ENCODE measurements at places on chromosomes 13 and 19.
A peak's percentile ranks its signal among the peaks of the same experiment; 100 is the strongest.

DNA sequence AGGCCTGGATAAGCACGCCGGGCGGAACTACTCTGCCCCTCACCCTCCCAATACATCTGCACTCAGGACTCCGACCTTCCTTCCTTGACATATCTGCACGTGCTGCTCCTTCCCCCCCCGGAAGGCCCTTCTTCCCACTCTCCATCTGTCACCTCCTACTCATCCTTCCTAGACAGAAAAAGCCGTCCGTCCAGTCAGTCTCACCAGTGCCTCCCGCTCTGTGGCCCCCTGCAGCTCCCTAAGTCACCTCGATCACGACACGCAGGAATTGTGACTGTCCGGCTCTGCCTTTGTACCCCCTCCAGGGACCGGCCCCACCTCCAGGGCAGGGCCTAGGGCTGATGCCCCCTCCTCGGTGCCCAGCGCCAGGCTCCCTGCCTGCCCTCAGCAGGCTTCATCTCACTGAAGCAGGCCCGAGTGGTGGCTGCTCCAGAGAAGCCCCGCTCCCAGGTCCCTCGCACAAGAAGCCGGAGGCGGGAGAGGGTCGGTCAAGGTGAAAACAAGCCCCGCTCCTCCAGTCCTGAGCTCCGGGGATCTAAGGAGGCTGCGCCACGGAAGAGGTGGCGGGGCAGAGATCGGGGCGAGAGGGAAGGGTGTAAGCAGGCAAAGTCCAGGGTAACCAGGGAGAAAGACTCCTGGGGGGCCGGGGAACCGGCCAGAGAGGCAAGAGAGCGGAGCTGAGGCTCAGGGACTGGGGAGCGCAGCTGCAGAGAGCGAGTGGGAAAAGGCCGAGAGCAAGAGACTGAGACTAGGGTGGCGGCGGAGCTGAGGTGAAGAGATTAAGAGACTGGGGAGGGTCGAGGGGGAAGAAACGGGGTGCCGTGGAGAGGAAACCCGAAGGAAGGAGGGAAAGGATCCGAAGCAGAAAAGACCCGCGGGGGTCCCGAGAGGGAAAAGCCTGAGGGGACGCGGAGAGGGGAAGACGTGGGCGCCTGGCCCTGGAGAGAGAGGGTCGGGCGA lies 1.1 kb downstream of the PPP6R1 start:
- peak; percentile 30 for DNase-seq

DNA sequence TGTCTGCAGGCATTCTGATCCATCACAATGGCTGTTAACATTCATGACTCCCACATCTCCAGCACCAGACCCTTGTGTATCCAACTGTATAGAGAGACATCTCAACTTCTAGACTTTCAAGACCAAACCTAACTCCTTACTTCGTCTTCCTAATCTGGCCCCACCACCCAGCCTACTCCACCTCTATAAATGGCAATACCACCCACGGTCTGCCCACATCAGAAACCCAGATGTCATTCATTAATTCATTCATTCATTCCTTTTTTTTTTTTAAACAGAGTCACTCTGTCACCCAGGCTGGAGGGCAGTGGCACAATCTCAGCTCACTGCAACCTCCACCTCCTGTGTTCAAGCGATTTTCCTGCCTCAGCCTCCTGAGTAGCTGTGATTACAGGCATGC lies 10.4 kb downstream of the GPR42 start:
- no peak for DNase-seq

GRCh38 chr13:109713681-109714080 lies 72.7 kb downstream of the IRS2 start:
- no peak for DNase-seq

GRCh38 chr13:24276306-24276705 lies 33.1 kb upstream of the C1QTNF9 start:
- no peak for DNase-seq

GRCh38 chr19:2554856-2555255 lies 78.9 kb downstream of the GADD45B start:
- peak; percentile 26 for DNase-seq

DNA sequence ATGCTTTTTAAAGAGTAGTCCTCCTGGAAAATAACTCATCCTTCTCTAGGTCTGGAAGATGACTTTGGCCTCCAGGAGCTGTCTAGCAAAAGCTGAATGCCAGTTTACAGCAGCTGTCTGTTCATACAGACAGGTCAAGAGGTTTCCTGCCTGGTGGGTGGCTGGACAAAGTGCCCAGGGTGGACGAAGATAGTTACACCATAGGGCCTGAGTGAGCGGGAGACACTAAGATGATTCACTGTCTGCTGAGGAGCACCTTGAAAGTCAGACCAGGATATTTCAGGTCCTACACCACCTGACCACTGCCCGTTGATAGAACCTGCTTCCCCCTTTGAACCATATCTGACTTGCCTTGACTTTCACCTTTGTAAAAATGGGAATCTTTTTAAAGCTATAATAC lies 49.2 kb upstream of the RCBTB2 start:
- no peak for DNase-seq

DNA sequence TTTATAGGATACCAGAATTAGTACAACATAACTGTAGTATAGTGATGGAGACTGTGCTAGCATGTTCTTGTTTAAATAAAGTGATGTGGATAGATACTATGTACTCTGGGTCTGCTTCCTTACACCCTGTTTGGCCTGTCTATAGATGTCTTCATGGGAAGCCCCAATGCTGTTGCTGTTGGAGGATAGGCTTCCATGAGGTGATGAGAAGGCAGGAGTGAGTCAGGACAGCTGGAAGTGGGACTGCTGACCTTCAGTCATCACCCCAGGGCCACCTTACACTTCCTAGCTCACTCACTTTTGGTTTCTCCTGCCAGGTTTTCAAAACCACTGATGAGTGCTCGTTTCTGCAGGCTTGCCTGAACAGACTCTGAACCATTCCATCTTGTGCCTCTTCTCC lies 4.2 kb downstream of the KCTD4 start:
- peak; percentile 66 for DNase-seq
